Sigmoid colon (tissue), 7 donors: ENCODE measurements at places on chromosomes 5 and 9. TPM values are rescaled to one million over a fixed set of nuclear protein-coding genes. Genes with fewer than 3 reads are reported as not detected.

DNA sequence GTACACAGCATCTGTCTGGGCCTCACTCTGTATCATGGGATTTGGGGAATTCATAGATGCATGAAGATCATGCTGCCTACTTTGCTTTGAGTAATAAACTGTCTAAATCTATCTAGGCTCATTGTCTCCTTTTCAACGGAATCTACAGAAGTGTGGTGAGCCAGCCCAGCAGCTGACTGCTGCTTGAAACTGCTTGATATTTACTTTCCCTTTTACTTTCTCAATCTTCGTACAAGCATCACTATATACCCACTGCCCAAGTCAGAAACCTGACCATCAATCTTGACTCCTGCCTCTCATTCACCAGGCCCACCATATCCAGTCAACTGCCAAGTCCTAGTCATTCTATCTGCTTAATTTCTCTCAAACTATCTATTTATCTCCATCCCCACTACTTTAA, 142.9 kb downstream of the NR2F1-AS1 start:
- no peak for DNase-seq
- H3K27me3 ChIP-seq, result no peaks in the 10 kb centered on the region
- H3K27ac ChIP-seq, result no peak overlapping the region

- H3K4me1 ChIP-seq, result peaks cover 21% of the 10 kb centered on the region
- no peak overlapping the region for H3K4me3 ChIP-seq
- H3K27me3 ChIP-seq, result no peaks in the 10 kb centered on the region
- H3K27ac ChIP-seq, result no peak overlapping the region
- H3K36me3 ChIP-seq, result no peaks in the 10 kb centered on the region
- no peak for DNase-seq
These were observed 107.6 kb downstream of the SIL1 start for GRCh38 chr5:139090581-139090980.

GRCh38 chr9:121105531-121105930, 30.8 kb downstream of the CNTRL start:
- no peaks in the 10 kb centered on the region for H3K36me3 ChIP-seq
- no peak overlapping the region for H3K4me3 ChIP-seq
- H3K4me1 ChIP-seq, result no peaks in the 10 kb centered on the region
- no peak for DNase-seq
- no peak overlapping the region for H3K27ac ChIP-seq

Gene SLC36A2
- total RNA-seq, result not detected

Gene ARHGEF28
- total RNA-seq, result 6.4 TPM

Gene ZNF618
- total RNA-seq, result 2.3 TPM

Gene PCDHGB7
- 16.6 TPM for total RNA-seq

Gene PCDHA12
- not detected for total RNA-seq

Gene PCDHGB5
- 13.3 TPM for total RNA-seq

Gene FBLL1
- 0.83 TPM for total RNA-seq

Gene FOXI1
- total RNA-seq, result not detected
